Activated CD8-positive, alpha-beta memory T cell treated with anti-CD3 and anti-CD28 coated beads, Interleukin-2, amount 10 ng/mL, durations not matched to agents 7 days and 5 days (primary cell): ENCODE measurements at places on chromosomes 4 and X. TPM values are rescaled to one million over a fixed set of nuclear protein-coding genes. Genes with fewer than 3 reads are reported as not detected.

DNA sequence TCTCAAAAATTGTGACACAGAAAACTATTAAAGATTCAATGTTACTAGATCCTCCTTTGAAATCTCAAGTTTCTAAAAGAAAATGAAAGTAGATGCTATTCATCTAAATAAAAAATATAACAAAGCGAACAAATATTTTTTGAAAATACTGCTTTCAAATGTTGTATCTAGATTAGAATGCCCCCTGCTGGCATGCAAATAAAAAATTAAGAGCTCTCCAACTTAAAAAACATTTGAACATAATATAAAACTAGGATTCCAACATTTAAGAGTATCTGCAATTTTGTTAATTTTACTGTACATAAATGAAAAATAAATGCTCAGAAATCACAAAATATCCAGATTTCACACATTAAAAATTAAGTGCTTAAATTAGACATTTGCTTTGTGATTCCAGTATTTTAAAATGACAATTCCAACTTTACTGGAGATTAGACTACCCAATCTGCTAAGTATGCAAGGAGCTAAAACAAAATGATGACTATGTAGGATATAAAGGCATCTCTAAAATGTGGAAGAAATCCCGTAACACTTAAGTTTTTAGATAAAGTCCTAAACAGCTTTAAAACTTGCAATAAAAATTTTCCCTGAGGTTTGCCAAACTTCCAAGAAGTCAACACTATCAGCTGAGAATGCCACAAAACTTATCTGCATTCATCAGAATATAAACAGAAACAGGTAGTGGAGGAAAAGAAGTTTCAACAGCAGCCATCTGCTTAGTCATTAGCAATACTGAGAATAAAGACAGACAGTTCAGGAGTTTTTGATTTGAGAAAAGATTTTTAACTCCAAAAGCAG, 32.7 kb downstream of the DHX15 start:
- no peak for DNase-seq
- H3K36me3 ChIP-seq, result peaks cover 59% of the 10 kb centered on the region
- H3K27me3 ChIP-seq, result no peaks in the 10 kb centered on the region
- peak overlapping the region; percentile 46 for H3K27ac ChIP-seq
- H3K4me3 ChIP-seq, result no peak overlapping the region

DNA sequence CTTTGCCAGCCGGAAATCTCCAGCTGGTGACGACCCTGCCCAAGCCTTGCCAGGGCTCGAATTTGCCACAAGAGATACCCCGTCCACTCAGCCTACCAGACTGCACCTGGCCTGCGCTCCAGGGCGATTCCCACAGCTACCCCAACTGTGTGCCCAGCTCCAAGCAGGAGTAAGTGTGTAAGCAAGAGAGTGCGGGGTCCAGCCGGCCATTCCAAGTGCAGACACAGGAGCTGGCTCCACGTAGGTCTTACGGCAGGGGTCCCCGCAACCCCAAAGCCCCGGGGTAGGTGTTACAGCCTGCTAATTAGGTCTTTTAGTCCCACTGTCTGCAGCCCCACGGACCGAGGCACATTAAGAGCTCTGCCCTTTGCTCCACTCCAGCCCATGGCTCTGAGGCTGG, 1305.2 kb downstream of the ARAP2 start:
- no peak for DNase-seq
- no peaks in the 10 kb centered on the region for H3K4me1 ChIP-seq
- H3K27ac ChIP-seq, result no peak overlapping the region
- no peaks in the 10 kb centered on the region for H3K36me3 ChIP-seq
- no peak overlapping the region for H3K4me3 ChIP-seq

The CACNA1F gene
- total RNA-seq, result 1.3 TPM

DNA sequence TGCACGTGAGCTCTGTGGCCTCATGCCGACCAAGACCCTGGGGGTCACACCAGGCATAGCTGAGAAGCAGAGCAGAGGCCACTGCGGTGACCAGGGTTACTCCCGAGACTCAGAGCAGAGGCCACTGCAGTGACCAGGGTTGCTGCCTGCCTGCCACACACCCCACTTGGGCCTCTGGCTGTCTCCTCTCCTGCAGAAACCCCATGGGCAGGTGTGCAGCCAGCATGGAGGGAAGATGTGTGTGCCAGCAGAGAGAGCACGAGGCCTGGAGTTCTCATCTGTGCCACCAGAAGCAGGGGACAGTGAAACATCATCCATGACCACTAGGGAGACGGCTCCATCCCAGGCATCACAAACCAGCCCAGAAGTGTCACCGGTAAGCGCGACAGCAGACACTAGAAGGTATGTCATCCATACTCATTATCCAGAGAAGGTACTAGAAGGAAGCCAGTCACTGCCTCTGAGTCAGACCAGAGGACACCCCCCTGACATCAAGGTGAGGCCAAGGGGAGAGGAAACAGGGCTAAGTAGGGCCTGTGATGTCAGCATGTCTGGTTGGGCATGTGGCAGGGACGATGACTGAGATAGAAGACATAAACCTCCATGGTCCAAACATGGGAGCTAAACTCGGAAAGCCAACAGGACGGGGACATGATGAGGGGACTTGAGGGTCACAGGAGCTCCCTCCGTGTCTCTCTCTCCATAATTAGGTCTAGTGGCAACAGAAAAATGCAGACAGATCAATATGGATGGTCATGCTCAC, 24.2 kb upstream of the SPON2 start:
- peak; percentile 39 for DNase-seq
- peaks cover 17% of the 10 kb centered on the region for H3K4me1 ChIP-seq
- H3K4me3 ChIP-seq, result no peak overlapping the region
- peaks cover 26% of the 10 kb centered on the region for H3K36me3 ChIP-seq
- no peaks in the 10 kb centered on the region for H3K27me3 ChIP-seq
- H3K27ac ChIP-seq, result no peak overlapping the region
